ENCODE measurements at places on chromosomes 11 and 22.

- DNase-seq, result no peak
Observed at GRCh38 chr11:109885006-109885405, 208.2 kb upstream of the ZC3H12C start.

DNA sequence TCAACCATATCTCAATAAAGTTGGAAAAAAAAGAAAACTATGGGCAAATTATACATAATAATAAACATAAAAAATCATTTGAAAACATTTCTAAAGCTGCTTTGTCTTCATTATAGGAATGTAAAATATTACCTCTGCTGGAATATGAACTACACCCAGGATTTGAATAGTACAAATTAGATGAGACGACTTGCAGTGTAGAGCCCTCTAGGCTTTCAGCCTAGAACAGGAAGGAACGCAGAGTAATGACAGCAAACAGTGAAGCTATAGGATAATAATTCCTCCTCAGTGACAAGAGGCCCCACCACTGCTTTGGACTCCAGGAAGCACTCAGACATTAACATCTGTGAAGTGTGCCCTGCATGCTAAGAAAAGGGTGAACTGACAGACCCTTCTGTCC lies 7.7 kb downstream of the OR2AG1 start:
- no peak for DNase-seq

DNA sequence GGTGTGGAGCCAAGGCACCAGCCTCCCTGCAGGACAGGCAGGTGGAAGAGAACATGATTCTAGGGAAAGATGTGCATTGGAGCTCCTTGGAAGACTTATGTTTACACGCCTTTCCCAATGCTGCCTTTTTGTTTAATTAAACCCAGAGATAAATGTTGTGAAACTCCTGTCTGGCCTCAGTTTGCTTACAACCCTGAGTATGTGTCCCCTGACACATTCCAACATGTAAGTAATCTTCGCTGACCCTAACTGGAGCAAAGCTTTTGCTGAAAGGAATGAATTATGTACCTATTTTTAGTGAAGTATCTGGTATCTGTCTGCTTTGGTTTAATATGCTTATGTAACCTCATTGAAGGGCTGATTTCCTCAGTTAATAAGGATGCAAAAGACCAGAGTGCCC lies 56.7 kb downstream of the APIP start:
- no peak for DNase-seq

- no peak for DNase-seq
Observed at GRCh38 chr11:76666830-76667229, 3.7 kb downstream of the LRRC32 start.

- DNase-seq, result no peak
Observed at GRCh38 chr11:18229501-18229900, 7.1 kb downstream of the SAA4 start.
